HepG2 (cell line): ENCODE measurements at places on chromosomes 3 and 15.

GRCh38 chr3:45553469-45553974 is 41.0 kb upstream of the LIMD1 start:
- no peak for DNase-seq

DNA sequence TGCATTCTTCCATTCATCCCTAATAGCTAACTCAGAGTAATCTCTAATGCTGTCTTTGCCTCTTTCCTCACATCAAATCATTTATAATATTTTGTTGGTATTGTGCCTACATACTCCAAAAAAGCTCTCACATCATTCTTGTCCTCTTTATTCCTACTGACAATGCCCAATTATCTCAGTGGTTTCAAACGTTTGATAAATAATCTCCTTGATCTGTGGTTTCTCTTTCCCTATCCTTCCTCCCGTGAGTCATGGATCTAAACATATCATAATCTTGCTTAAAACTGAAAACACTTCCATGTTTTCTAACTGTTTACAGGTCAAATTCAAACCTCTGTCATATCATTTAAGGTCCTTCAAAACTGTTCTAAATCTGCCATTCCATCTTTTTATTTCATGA is 115.1 kb downstream of the CNTN6 start:
- no peak for DNase-seq

DNA sequence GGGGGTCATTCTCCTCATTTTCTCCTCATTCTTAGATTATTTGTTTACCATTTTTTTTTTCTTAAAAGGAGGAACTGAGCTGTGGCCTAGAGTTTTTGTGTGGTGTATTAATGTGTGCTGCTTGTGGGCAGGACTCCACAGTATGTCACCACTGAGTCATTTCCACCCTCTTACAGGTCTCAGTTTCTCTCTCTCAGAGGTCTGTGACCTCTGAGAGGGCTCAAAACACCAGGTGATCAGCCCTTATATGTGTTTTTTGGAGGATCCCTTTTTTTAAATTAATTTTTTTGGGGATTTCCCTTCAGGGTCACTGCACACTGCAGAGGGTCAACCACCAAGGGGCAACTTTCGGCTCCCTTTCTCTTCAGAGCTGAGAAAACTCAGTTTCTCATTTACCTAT is 166.4 kb downstream of the SUCNR1 start:
- no peak for DNase-seq

DNA sequence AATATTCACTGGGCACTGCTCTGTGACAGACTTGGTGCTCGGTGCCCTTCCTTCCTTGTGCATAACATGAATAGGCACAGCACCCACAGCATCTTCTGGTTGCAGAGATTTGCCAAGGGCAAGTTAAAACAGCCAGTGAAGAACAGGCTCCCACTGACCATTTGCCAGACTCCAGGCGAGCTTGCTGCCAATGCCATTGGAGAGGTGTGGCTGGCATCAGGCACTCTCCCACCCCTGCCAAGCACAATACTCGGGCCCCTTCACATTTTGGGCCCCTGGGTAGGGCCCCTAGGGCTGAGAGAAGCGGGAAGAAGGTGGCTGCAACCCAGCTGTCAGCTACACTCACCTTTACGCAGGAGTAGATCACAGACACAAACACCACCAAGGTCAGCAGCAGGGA is 112.1 kb downstream of the SEC22A start:
- no peak for DNase-seq

DNA sequence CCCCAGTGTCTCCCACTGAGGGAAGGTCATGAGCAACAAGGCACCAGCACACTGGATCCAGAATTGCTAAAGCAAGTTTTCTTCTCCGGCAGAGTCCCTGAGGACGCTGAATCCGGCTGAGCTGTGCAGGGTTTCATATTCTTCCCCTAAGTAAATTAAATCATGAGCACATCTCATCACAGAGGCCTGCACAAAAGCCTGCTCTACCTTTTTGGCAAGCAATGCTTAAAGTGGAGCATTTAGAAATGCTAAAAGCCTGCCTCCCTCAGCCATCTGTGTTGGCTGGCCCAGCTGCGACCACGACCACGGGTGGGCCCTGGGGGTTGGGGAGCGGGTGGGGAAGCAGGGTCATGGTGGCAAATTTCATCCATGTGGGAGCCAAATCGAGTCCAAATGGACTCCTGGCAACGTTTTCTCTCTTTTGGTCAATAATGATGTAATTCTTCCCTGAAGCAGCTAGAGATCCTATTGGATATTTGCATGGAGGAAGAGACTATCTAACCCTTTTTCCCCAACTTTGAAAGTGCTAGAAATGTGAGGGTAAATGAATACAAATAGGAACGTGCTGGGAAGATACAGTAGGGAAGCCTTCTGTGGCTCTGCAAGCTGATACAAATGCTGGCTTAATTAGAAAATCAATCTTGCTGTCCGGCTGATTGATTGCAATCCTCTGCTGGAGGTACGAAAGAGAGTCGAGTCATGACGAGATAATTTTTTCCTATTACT is 532.8 kb upstream of the TBL1XR1 start:
- DNase-seq = no peak

DNA sequence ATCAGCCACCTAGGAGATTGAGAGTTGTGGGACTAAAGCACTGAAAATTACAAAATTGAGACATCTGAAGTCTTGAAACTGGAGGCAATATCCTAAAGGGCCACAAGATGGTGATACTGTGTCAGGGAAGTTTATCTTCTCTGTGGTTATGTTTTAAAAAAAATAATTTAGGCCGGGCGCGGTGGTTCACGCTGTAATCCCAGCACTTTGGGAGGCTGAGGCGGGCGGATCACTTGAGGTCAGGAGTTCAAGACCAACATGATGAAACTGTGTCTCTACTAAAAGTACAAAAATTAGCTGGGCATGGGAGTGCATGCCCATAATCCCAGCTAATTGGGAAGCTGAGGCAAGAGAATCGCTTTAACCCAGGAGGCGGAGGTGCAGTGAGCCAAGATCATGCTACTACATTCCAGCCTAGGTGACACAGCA is 17.9 kb upstream of the NIT2 start:
- DNase-seq = peak; percentile 39

GRCh38 chr3:55875113-55875512 is 388.0 kb upstream of the WNT5A start:
- no peak for DNase-seq

GRCh38 chr3:88101142-88101541 is 42.1 kb downstream of the ZNF654 start:
- DNase-seq = no peak

DNA sequence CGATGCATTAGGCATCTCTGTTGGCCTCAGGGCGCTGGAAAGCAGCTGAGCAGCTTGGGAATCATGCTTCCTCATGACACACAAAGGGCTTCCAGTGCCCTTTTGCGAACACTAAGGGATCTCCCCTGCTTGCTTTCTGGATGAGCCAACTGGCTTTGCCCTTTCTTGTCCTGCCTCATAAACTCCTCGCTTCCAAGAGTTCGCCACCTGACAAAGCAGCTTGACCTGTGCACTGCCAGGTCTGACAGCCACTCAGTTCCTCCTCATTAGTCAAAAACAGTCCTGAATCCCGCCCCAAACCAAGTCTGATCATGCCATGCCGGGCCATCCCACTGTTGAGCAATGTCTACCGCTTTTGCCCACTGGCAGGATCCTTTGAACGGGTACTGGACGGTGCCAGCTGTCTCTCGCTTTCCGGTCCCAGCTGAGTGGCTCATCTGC is 265.4 kb upstream of the LYSMD4 start:
- no peak for DNase-seq

- no peak for DNase-seq
These were observed 7.3 kb upstream of the SEMA3F start for GRCh38 chr3:50147861-50148260.

DNA sequence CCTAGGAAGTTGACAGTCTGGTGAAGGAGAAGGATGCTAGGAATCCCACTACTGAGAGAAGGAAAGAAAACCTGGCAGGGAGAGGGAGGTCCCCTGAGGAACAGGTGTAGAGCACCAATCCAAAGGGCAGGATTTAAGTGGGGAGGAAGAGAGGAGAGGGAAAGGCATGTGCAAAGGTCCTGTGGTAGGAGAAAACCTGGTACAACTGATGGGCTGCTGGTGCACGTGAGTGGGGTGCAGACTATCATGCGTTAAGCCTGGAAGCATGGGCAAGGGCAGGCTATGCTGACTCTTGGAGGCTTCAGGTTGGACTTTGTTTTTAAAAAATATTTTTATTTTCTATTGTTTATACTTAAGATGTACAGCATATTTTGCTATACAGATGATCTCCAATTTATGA is 209.6 kb downstream of the PDZRN3 start:
- DNase-seq = no peak

DNA sequence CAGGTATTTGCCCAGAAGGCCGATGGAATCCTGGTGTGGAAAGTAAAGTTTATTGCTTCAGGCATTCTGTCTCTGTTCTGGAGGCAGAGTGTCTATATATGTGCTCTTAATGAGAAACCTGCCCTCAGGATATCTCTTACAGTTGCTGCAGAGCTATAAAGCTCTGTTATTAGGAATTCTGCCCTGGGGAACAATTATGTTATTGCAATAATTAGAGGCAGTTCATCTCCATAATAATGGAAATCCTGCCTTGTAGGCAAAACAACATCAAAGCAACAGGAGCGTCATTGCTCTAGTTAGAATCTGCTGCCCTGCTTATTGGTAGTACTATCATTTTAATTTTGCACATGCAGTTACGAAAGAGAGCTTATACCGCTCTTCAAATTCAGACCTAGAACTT is 175.6 kb downstream of the IL5RA start:
- no peak for DNase-seq

- no peak for DNase-seq
These were observed 729.9 kb downstream of the MECOM start for GRCh38 chr3:168933614-168934013.

DNA sequence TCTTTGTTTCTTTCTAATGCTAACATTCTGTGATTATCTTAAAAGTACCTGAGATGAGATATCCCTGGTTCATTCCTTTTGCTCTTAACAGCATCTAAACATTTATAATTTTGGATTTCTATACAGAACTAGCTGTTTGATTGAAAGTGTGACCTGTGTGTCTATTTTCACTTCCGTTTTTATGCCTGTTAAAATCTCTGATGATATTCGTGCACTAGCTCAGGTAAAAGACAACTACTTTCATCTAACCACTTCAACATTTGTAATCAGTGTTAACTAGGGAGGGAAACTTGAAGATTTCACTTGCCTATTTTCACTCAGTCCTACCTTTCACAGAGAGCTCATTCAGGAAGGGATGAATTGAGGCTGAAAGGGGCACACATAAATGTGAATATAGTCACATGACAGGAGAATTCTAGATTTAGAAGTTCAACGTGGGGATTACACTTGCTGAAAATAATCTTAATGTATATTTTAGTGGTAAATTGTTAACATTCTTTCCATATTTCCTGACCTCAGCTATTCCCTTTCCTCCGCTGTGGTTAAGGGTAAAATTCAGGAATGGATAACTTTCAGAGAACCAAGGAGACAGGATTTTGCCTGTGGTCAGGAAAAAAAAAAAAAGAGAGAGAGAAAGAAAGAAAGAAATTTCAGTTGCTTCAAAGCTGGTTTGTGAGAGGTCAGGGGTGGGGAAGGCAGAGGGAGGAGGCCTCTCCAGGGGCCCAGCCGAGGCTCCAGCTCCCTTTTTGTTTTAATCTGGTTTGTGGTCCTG is 159.8 kb upstream of the TSC22D2 start:
- DNase-seq = no peak

DNA sequence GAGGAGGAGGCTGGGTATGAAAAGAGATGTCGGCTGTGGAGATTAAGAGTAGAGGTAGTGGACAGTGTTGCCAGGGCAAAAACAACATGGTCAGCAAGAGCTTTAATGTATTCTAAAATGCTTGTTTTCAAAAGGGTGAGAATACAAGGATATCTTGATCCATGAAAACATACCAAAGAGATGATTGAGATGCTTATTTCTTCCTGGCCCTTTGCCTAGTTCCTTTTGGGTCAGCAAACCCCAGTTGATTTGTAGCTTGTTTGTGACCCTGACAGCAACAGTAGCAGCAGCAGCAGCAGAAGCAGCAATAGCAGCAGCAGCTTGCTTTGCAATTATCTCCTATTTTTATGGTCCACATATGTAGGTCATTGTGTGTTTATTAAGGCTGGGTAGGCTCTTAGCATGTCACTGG is 337.3 kb downstream of the LPP start:
- DNase-seq = no peak

DNA sequence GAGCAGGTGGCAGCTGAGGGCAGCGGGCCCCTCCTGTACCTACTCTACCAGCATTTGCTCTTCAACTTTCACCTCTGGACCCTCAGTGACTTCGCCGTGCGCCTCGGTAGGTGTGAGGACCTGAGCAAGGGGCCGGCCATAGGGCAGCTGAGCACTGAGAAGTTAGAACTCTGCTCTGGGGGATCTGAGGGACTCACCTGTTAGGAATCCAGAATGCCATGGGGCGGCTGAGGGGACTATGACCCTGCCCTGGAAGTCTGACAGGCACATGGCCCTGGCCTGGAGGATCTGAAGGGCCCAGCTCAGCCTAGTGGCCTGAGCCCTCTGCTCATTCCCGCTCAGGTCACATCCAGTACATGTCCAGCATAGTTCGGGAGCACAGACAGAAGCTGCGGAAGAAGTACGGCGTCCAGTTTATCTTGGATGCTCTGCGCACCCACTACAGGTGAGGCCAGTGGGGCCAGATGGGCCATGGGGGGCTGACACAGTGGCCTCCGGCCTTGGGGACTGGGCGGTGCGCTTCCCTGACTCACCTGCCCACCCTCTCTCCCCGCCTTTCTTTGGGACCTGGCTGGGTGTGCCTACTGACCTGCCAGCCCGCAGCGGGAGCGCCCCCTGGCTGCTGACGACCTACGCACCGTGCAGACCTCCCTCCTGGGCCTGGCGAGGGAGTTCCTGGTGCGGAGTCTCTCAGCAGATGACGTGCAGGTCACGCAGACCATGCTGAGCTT is 18.8 kb downstream of the NBEAL2 start:
- peak; percentile 47 for DNase-seq

DNA sequence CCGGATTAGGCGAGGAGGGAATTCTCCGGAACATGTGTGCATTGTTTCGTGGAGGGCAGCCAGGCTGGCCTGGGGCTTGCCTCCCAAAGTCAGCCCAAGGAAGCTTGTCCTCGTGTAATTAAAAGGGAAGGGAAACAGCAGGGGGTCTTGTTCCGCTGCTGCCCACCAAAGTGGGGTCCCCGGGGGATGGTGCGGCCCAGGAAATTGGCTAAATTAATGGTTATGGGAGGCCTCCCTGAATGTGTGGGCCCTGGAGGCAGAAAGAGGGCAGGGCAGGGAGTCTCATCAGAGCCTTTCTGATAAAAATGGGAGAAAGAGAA is 118.1 kb downstream of the OPA1 start:
- no peak for DNase-seq
